ENCODE measurements at places on chromosomes 2 and 18.

- DNase-seq: no peak
Observed at GRCh38 chr2:88615822-88616221, 11.4 kb downstream of the EIF2AK3 start.

GRCh38 chr2:224442071-224442967 lies 40.4 kb upstream of the FAM124B start:
- no peak for DNase-seq

- DNase-seq: no peak
Observed at GRCh38 chr18:76982038-76982437, 150.5 kb downstream of the MBP start.

DNA sequence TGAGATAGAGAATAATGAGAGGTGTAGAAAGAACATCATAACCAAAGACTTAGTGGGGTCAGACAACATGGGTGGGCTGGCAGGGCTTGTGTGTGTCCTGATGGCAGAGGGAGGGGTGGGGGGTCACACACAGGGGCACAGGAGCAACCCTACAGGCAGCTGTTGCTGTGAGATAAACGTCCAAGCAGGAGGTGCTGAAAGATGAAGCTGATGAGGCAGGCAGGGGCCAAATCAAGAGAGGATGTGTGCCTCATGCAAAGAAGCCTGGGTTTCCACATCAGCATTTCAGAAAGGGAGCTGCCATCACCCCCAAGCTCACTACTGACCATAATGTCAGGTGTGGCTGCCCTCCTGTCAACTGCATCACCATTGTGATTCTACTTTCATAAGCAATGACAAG lies 16.0 kb upstream of the SKA1 start:
- DNase-seq: no peak

DNA sequence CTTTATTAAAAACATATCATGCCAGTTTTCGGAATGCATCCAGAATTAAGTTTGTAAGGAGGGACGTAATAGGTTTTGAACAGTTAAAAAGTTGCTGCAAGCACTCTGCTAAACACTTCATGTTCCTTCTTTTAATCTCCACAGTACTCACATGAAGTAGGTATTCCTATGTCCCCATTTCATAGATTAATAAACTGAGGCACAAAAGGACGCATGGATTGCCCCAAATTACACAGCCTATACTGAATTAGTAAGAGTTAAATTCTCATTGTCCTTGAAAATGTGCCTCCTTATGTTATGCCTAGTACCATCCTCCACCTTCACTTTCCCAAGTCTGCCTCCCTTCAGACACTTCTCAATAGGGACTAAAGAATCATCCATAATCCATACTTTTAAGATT lies 358.9 kb upstream of the ATP5MC3 start:
- DNase-seq: no peak

GRCh38 chr2:240435457-240435947 lies at the start of gene GPC1:
Gene GPC1 (plus strand): TSS chr2:240435663. CDS start chr2:240435919, 256 bp downstream.
- no peak for DNase-seq

DNA sequence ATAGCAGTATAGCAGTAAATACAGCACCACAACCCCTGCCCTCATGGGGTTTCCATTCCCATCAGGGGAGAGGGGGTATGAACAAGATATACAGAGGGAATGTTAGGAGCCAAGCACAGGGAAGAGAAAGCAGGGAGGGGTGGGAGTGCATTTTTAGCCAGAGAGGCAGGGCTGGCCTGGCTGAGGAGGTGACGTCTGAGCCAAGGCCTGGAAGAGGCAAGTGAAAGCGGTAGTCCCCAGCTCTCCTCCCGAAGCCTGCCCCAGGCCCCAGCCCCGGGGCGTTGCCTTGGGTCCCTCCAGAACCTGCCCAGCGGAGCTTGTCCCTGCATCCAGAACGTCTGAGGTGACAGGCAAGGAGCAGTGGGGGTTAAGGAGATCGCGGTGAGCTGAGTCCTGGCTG lies 45.1 kb upstream of the FOSL2 start:
- DNase-seq: no peak

- DNase-seq: peak; percentile 5
Observed at GRCh38 chr2:106562268-106563186, 75.4 kb downstream of the CD8B2 start.

- no peak for DNase-seq
Observed at GRCh38 chr2:39938035-39938835, 159.2 kb upstream of the THUMPD2 start.

- no peak for DNase-seq
Observed at GRCh38 chr2:37090019-37090477, 5.7 kb downstream of the GPATCH11 start.

DNA sequence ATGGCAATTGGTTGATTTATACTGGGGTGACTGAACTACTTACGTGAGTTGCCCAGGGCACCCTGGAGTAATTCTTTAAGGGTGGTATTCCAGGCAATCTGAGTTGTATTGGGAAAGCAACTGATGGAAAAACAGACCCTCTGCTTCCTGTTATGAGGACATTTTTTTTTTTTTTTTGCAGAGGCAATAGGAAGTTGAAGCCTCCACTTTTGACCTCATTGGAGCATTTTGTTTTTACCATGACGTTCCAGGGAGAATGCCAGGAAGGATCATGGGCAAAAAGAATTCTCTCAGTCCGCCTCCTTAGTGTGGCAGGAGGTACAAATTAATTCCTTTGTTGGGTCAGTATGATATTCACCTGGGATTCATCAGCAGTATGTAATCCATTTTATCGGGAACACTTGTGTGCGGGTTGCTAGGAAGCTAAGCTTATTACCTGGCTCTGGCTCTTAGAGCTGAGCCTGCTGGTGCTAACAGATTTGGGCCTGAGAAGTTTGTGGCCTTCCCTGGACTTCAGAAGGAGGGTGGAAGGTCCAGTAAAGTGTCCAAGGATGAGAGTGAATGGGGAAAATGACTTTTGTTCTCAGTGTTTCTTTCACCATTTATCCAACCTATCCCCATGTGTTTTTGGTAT lies 272.9 kb upstream of the EPAS1 start:
- no peak for DNase-seq

- DNase-seq: no peak
Observed at GRCh38 chr2:210269148-210269547, 43.9 kb upstream of the ACADL start.

- no peak for DNase-seq
Observed at GRCh38 chr2:157810037-157810436, 66.1 kb downstream of the ACVR1 start.

DNA sequence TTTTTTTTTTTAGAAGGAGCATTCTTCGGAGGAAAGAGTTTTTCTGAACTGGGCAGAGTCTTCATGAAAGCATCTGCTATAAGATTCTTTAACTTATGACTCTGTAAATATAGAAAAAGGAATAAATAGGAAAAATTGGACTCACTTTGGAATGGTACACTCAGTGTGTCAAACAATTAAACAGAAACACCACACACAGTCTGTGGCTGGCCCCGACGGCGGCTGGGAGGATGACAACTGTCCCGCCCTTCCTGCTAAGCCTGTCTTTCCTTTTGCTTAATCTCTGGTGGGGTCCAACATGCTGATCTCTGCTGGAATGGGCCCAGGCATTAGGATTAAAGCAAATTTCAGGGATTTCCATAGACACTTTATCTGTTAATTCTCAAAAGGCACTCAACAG lies 12.5 kb upstream of the RAB31 start:
- no peak for DNase-seq

- DNase-seq: no peak
Observed at GRCh38 chr2:159438284-159438683, 151.8 kb upstream of the WDSUB1 start.

DNA sequence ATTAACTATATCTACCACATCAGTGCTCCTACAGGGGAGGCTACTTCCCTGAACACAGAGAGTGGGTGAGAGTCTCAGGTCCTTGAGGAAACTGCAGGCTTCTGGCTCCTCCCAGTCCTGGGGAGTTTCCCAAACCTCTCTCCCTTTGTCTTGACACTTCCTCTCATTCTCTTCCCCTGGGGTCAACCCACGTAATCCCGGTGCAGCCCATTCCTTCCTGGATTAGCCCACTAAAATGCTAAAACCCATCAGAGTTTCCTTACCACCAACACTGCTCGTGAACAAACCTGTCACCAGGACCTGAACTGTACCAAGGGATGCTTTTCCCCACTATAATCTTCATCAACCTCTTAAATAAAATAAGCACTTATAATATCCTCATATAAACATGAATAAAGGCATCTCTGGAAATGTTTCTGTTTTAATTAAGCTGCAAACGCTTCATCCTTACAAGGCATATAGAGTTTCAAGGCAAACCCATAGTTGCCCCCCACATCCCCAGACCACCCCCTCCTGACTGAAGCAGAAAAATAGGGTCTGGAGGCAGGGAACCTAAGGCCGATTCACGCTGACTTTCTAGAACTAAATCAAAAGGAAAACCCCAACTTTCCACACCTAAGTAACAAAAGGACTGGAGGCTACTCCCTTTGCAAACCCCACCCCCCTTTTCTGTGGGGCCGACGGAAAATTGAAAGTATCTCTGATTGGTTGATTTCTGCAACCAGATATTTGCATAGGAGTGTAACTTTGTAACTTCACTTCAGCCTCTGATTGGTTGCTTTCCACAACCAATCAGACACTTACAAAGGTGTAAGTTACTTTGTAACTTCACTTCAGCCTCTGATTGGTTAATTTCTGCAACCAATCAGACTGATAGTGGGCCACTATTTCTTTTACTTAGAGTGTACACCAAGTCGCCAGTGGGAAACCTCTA lies 19.0 kb downstream of the TMSB10 start:
- no peak for DNase-seq

DNA sequence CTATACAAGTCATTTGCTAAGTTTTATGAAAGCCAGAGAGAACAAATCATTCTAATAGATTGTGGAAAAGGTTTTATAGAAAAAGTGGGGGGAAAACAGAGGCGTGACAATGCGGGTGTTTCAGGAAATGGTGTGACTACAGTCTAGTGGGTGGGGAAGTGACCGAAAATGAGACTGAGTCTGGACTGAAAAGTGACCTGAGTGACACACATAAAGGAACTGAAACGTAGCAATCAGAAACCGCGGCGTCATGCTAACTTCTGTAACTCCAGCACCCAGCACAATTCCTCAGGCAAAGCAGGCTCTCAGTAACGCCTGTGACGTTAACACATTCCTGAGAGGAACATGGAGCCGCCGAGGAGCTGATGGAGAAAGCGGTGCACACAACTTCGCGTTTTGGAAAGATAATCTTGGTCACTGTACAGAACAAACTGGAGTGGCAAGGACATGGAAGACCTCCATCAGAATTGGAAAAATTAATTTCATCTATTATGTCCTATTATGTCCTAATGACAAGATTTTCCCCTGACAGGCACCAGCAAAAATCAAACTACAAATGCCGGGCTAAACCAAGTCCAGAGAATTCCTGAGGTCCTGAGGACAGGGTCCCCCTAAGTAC lies 1.4 kb upstream of the CD226 start:
- DNase-seq: no peak

DNA sequence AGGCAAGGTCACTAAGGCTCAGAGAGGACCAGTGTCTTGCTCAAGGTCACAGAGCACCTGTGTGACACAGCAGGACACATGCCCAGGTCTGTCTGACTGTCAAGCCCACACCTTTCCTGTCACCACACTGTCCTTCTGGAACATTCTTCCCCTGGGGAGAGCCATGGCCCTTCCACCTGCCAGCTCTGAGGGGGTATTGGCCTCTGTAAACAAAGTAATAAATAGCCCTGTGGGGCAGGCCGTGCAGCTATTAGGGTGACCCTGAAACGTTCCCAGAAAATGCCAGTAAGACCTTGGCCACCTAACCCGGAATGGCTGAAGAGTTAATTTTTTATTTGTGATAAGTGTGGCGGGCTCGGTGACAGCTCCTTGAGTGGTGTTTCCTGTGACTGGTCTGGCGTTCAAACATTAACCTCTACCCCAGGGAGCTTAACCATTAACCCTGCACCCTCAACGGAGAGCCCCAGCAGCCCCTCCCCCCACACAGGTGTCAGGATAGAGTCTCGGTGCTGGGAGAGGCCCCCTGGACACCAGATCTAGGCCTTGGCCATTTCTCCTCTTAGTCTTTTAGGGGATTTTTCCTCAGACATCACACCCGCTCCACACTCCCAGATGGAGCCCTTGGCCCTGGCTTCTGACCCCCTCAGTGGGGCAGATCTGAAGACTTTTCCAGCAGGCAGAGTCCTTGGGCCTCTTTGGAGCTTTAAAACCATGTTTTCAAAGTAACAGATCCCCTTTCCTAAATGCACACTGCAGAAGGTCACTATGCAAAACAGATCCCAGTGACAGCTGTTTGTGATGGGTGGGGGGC lies 36.6 kb downstream of the SCTR start:
- DNase-seq: no peak

GRCh38 chr2:119123389-119123788 lies 35.2 kb downstream of the C1QL2 start:
- DNase-seq: no peak

DNA sequence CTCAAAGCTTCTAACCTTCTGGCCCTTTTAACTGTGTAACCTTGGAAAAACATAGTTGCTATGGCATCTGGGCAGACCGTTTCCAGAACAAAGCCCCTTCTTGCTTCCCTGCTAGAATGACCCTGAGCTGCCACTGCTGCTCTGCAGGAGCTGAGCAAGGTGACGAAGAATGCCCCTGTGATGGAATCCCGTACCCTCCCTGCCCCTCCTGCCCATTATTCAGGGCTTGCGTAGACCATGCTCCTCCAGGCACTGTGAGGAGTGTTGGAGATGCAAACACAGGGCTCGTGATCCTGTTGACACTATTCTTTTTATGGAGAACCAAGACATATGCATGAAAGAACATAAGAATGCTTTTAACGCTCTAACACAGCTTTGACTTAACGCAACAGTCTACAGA lies 191.1 kb downstream of the CDH2 start:
- DNase-seq: no peak

- peak; percentile 53 for DNase-seq
Observed at GRCh38 chr18:79680100-79680879, 687 bp downstream of the CTDP1 start.

Measured in Kasumi-1 (cell line).